ENCODE measurements at places on chromosomes 6 and 20.

DNA sequence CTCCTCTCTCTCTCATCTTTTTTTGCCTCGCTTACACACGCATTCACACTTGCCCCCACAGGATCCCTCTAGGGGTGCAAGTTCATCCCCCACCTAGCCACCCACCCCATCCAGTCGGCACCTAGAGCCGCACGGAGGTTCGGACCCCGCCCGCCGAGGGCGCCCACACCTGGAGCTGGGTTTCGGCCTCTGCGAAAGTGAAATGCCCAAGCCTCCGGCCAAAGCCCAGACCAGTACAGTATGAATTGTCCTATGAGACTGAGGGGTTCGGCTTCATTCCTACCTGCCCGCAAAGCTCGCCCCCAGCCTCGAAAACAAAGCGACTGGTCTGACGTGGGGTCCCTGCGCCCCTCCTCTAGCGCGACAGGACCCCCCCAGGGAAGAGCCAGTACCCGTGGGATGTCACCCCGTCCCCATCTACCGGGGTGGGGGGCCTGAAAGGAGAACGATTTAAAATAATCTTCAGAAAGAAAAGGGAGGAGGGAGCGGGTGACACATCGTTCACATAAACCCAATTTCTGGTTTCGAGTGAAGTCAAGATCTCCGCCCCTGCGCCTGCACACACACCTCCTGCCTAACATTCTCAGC, 1.5 kb downstream of the TFAP2A start:
- no peak for DNase-seq

- DNase-seq: no peak
Observed at GRCh38 chr6:5163247-5163646, 78.1 kb downstream of the PPP1R3G start.

DNA sequence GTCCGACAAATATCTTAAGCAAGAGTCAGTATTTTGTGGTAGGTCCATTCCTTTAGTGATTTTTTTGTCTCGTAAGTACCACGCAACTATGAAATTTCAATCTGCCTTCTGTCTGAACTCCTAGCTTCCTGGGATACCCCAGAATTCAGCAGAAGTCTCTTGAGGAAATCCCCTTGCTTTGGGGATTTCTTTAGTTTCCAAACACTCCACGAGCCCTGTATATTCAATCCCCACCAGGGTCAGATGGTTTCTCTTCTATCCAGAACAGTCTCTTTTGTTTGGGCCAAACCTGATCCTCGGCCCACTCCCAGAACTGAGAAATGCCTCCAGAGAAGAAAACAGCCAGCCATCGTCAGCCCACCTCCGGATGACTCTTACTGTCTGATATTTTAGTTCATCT, 113.0 kb downstream of the CHD6 start:
- DNase-seq: no peak

- no peak for DNase-seq
Observed at GRCh38 chr6:54987633-54988290, 141.2 kb downstream of the FAM83B start.

DNA sequence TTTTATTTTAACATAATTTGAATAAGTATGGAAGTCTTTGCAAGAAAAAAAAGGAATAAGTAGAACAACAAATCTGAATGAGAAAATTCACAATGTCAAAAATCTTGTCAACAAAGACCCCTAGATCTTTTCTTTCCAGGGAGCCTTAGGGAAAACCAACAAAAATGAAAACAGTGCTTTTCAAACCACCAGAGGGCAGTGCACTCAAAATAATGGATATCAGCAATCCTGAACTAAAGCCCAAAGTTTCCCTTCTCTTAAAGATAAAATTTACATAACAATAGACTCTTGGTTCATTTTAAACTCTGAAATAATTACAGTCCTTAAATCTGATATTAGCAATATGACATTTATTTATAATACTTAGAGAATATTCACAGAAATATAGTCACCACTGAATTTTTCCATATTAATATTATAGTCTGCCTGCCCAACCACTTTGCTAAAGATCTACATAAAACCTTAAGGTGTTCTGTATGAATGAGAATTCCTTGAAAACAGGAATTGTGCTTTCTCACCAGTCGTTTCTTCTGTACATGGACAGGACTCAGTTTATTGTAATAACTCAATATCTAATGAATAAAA, 105.3 kb upstream of the BMP5 start:
- no peak for DNase-seq

DNA sequence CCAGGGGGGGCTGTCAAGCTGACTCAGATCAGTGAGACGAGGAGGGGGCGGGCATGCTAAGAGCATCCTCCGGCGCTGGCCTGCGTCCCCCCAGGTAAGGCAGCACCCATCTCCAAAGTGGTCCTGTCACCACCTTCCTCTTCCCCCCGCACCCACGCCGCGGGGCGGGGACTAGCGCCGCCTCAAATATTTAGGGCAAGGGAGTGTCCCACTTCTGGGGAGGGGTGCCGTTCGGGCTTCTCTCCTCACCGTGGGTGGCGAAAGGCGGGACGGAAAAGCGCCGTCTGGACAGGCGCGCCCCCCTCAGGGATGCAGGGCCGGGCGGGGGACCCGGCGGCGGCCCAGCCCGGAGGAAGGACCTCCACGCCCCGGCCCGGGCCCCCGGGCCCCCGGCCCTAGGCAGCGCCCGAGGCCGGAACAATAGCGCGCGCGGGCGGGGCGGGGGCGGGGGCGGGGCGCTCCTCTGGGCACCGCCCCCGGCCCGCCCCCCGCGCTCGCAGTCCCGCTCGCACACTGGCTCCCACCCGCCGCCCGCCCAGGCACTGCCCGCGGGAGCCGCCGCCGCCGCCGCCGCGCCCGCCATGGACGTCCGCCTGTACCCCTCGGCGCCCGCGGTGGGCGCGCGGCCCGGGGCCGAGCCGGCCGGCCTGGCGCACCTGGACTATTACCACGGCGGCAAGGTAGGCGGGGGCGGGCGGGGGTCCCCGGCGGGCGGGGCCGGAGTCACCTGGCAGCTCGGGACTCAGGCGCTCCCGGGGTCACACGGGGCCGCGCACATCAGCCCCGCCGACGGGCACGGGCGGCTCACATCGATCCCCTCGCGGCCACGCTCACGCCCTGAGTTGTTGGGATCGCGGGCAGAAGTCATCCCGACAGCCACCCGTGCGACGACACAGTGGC, at the start of gene TOX2:
TSS of gene TOX2 (plus strand) at position 542 of the 900 bp plus-strand sequence. CDS start at position 582, 40 bp downstream.
- no peak for DNase-seq

DNA sequence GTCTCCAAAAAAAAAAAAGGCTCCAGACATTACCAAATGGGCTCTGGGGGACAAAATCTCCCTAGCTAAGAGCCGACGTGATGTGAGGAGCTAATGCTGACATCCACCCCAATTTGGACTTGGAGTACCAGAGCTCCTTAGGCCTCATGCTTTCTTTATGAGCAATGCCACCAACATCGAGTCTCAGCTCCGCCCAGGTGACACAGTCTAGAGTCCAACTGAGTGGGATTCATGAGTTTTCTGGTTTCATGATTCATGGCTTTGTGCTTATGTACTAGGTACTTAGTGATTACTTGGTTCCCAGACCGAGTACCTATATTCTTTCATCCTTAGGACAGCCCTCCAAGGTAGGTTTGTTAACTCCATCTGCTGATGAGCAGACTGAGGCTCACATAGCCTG, 4.4 kb downstream of the ANKRD60 start:
- no peak for DNase-seq

GRCh38 chr20:49384437-49385434, 97.7 kb downstream of the KCNB1 start:
- no peak for DNase-seq

DNA sequence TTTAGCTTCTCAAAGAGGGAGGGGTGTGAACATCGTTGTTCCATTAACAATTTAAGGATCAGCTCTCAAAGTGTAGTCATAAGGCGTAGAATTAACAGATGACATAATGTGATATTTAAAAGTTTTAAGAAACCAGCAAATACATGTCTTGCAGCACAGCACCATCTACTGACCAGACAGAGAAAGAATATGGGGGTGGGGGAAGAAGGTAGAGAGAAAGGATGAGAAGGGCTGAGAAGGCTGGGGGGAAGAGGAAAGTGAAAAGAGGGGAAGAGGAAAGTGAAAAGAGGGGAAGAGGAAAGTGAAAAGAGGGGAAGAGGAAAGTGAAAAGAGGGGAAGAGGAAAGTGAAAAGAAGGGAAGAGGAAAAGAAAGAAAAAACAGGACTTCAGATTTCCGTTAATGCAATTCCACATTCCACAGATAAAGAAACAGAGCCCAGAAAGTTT, 80.9 kb downstream of the HAO1 start:
- no peak for DNase-seq

- no peak for DNase-seq
Observed at GRCh38 chr6:110002676-110003075, 24.6 kb downstream of the GPR6 start.

GRCh38 chr6:7313505-7314165, 636 bp upstream of the SSR1 start:
- DNase-seq: no peak

DNA sequence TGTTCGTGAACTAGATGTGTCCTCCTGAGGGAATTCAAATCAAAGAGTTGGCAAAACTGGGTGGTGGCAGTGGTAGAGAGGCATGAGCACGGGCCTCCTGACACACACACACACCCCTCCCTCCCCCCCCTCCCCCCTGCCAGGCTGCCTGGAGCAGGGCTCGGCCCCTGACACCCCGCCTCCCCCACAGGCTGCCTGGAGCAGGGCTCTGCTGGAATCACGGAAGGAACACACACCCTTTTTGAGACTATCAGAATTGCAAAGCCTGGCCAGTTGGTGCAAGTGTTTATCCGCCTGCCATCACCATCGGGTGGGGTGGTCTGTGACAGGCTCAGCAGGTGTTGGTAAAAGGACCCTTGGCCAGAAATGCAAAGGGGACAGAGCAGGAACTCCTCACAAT, 59.0 kb downstream of the FAM120B start:
- DNase-seq: no peak

- DNase-seq: no peak
Observed at GRCh38 chr6:29552512-29553051, 7.0 kb downstream of the UBD start.

DNA sequence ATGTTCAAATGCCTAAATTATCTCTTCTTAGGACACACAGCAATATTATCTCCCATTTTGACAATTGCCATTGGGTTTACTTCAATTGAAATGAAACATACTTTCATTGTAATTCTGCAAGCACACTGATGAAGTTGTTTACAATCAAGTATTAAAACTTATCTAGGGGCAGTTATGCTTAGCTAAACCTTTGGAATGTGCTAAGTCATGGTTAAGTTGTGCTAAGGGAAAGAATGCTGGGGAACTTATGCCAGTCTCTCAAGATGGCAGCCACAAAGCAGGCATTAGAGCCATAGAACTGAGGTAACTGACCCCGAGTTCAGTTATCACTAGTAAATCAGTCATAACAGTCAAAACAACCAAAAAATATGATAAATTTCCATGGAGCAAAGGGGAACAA, 59.1 kb upstream of the NT5E start:
- DNase-seq: no peak

GRCh38 chr6:14929291-14929690, 316.6 kb upstream of the JARID2 start:
- DNase-seq: no peak

DNA sequence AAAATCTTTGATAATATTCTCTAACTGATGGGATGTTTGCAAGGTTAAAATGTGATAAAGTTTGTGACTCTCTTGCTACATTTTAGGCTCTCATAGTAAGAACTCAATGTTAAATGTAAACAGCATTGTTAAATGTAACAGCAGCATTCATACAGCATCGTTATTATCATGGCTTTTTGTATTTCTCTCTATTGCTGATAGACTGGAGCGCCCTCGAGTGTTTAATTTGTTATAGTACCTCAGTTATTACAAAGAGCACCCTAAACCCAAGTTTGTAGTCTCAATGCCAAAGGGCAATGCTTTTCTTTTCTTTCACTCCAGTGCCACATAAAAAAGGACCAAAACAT, 14.9 kb upstream of the TTPAL start:
- DNase-seq: no peak

DNA sequence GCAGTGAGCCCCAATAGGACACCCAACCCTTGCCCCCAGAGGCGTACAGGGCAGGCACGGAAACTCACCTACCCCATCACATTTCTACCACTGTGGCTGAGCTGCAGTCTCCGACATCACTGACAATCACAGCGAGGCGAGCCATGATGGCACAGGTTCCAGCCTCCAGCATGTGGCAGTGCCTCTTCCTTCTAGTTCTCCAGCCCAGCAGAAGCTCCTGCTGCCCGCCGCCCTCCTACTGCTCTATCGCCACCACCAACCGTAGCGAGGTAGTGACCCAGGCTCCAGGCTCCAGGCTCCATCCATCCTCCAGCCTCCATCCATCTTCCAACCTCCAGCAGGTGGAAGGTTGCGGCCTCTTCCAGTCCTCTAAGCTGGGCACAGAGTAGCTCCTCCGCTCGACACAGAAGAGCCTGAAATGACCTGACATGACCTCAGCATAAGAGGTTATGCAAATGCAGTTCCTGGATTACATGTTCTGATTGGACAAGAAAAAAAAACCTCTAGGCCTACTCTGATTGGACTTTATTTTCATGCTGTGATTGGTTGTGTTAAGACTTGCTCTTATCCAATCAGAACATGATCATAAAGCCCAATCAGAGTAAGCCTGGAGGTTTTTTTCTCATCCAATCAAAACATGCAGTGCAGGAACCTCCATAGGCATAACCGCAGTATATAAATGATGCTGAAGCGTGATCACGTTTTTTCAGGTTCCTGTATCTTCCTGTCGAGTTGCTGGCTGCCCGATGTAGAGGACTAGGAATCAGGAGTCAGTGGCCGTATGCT, 438.9 kb upstream of the ZNF337 start:
- no peak for DNase-seq

DNA sequence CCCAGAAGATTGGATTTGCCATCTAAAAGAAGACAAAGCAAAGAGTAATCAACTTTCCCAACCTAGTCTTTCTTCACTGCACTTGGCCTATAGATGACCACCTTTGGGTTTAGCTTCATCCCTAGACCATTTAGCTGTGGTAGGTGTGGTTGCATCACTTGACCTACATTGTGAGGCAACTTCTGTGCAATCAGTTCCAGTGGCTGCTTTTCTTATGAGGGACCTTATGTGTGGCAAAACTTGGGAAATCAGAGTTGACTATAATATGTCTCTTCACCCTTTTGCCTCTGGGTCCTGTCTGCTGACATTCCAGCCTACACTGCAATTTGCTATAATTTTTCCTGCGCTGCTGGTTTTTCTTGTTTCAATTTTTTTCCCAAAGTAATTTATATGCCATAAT, 55.2 kb downstream of the PRDM13 start:
- DNase-seq: no peak

GRCh38 chr20:5216663-5217062, 89.9 kb downstream of the CDS2 start:
- no peak for DNase-seq

DNA sequence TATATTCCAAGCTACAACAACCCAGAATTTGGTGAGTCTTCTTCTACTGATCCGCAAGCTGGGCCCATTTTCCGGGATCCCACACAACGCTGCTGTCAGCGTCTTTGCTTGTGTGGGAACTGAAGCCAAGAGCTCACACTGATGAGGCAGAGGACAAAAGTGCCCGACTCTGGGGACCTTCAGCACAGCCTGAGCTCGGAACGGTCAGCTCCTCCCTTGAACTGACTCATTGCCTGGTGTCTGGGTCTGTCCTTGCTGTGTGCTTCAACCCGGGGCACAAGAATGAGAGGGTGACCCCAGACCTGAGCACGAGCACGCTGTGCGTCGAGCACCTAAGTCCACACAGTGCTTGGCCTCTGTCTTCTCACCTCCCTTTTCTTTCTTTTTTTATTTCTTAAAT, 33.5 kb downstream of the DACT2 start:
- DNase-seq: no peak

GRCh38 chr20:33082546-33082945, 3.1 kb downstream of the BPIFB4 start:
- no peak for DNase-seq

GRCh38 chr20:667351-668034, 8.1 kb downstream of the SCRT2 start:
- no peak for DNase-seq

- DNase-seq: no peak
Observed at GRCh38 chr6:139439349-139439748, 64.9 kb upstream of the CITED2 start.
